A172 (cell line): ENCODE measurements at places on chromosomes 2 and 18. TPM values are rescaled to one million over a fixed set of nuclear protein-coding genes. Genes with fewer than 3 reads are reported as not detected.

DNA sequence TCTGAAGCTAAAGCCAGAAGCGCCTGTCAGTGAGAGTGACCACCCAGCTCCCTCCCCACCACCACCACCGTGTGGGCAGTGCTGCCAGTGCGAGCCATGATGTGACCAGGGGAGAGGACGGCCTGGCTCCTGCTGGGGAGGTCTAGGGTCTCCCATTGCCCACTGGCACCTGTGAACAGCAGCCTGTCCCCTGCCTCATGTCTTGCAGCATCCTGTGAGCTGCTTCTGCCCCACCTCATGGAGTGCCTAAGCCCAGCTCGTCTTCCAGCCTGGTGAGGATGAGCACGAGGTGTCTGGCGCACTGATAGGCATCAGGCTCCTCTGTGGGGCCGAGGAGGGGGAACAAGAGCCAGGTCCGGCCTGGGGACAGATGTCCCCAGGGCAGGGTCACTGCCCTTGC is 61.4 kb downstream of the FAM168B start:
- DNase-seq = no peak

Gene C2orf66
- 0.26 TPM in 1 of 2 replicates, not detected in the other for total RNA-seq

Gene ICA1L
- 9.7 and 14.4 TPM in 2 replicates for total RNA-seq

Gene CAVIN2
- total RNA-seq = 136 and 177 TPM in 2 replicates

DNA sequence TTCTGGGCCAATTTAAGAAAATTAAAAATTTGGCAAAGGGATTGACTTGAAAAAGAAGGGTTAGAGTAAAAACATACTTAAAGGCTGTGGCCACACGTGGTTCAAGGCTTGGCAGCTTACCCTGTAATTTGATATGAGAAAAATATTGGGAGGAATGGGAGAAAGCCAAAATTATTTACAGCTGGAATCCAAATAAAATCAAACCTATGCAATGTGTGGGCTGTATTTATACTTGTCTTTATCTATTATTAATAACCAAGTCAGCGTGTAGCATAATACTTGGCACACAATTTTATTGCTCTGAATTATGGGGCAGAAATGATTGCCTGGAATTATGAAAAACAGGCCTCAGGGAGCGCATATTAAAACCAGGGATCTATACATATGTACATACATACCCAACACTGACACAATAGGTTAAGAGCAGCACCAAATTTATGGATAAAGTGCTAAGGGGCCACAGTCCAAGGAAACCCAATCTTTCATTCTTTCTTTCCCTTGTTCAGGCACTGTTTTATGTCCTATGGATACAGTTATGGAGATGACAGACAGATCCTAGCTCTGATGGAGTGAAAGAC is 35.6 kb downstream of the FAM124B start:
- no peak for DNase-seq

Gene GDF7
- total RNA-seq = 0.10 and 0.24 TPM in 2 replicates

Gene MARCO
- not detected in 2 replicates for total RNA-seq
